NK-92 treated with Interleukin-12 subunit alpha and Interleukin-12 subunit beta, amount 100 ng/mL, for 24 hours (cell line): ENCODE measurements at places on chromosomes 7 and 10.
A peak's percentile ranks its signal among the peaks of the same experiment; 100 is the strongest.

GRCh38 chr10:3559527-3559926 is 225.5 kb downstream of the KLF6 start:
- DNase-seq, result no peak

DNA sequence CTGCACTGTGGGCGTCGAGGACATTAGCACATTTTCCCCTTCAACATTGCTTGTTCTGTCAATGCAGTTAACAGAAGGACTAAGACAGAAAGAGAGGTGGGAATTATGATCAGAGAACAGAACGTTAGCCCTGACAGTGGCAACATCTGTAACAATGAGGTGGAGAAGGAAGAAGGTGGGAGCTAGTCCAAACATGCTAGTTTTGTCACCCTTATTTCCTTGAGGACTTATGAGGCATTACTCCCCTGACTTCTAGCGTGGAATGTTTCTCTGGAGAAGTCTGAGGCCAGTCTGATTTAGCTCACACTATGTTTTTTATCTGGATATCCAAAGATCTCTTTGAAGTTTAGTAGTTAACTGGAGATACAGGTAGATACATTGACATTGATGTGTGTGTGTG is 73.4 kb downstream of the ZMYND11 start:
- no peak for DNase-seq

- no peak for DNase-seq
These were observed 27.3 kb downstream of the HYAL4 start for GRCh38 chr7:123871998-123872867.

DNA sequence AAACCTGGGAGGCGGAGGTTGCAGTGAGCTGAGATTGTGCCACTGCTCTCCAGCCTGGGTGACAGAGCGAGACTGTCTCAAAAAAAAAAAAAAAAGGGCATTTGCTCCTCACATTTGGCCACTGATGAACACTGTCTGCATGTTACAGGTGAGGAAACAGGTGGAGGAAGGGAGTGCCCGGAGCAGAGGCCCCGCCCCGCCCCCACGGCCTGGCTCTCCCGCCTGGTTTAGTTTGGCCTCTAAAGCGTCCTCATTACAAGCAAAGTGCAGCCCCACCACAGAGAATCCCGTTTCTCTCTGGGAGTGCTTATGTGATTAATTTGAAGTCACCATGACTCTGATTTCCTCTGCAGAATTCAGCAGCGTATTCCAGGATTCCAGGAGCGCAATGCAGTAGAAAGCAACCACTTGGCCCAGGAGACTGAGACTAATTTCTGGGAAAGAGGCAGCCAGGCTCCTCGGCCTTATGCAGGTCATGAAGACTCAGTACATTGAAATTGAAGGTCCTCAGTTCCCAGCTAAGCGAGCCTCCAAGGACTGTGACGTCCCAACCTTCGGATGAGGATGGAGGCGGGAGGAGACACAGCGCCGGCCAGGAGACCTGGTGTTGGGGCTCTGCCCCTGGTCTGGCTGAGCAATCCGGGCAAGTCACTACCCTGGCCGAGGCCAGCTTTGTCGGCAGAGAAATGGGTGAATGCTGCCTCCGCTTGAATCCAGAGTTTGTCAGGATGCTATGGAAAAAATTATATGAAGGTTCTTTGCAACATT is 44.7 kb downstream of the RBM17 start:
- no peak for DNase-seq

DNA sequence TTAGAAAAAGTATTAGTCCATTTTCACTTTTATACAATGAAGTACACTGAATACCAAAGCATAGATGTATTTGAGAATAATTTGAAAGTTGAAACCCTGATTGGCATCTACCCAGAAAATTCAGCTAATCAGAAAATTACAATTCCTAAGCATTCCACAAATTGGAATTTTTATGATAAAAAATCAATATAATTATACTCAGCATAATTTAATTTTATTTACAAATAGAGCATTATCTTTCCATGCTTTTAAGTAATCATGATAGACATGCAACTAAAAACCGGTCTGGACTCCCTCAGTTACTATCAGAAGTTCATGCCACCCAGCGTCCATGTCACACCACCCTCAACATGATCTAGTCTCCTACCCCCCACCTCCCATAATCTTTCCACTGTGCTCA is 50.4 kb downstream of the ARL4A start:
- DNase-seq, result no peak

DNA sequence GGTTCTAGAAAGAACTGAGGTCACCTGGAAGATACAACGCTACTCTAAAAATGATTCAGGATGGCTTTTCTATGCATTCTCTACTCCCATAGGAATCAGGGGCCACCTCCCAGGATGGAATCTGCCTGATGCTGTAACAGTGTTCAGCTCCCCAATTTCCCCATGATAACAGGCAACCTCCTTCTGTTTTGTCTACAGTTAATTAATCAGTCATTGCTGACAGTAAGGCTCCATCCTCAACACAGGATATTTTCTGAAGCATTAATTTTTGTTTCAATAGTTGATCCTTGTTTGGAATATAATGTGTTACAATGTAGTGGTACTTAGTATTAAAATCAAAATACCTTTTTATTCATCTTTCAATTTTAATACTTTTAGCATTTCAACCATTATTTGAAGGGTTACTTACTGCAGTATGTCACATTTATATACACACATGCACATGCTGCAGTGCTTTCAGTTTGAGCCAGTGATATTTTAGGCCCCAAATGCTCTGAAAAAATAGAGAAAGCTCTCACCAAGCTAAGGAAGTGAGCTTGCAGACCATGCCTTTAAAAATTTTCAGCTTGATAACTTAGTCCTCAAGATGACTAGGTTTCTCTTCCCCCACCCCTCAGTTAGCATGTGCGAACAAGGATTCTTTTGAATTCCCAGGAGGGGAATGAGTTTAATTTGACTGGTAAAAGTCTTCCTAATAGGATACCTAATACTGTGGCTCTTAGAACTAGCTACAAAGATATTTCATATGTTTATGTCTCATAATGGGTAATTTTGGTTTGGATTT is 592 bp upstream of the PIK3CG start:
- DNase-seq, result no peak

- DNase-seq, result no peak
These were observed 8.5 kb downstream of the WDFY4 start for GRCh38 chr10:48693206-48693605.

GRCh38 chr10:101482568-101482967 is 105.5 kb downstream of the POLL start:
- DNase-seq, result no peak

DNA sequence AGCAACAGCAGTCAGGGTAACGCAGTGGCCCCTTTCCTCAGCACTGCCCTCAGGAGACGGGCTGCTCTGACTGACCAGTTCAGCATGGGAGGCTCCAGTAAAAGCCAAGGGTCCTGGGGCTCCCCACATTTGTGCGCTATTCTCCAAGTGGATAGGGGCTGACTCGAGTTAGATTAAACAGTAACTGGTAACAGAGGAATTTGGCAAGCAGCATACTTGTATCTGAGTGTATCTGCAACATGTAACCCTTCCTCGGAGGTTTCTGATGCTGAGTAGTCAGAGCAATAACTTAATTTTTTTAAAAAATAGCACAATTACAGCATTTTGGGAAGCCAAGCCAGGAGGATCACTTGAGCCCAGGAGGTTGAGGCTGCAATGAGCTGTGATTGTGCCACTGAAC is 22.8 kb downstream of the SORBS1 start:
- DNase-seq, result no peak

- no peak for DNase-seq
These were observed 239.2 kb upstream of the ZMIZ1 start for GRCh38 chr10:78829565-78829964.

DNA sequence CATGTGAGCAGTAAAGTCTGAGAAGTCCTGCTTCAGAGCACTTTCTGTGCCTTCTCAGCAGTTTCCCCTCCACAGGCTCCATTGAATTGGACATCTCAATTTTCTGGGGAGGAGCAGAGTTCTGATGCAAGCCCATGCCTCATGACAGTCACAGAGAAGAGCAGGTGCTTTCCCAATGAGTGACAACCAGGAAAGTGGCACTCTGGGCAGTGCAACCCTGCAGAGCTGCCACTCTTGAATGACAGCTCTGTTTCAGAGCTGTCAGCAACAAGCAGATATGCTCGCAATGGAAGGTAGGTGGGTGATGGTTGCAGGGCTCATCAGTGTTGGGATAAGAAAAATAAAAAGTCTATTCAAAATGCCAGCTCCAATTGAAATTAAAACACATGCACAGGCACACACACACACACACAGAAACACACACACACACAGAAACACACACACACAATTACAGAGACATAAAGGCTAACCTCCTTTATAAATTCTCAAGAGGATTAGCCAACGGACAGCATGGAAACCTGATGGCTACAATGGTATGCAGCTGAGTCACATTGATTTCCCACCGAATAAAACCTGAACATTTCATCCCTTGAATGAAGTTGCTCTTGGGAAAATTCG is 50.5 kb downstream of the C10orf67 start:
- DNase-seq, result no peak

- peak; percentile 70 for DNase-seq
These were observed 129.3 kb upstream of the BET1 start for GRCh38 chr7:94133460-94133859.

DNA sequence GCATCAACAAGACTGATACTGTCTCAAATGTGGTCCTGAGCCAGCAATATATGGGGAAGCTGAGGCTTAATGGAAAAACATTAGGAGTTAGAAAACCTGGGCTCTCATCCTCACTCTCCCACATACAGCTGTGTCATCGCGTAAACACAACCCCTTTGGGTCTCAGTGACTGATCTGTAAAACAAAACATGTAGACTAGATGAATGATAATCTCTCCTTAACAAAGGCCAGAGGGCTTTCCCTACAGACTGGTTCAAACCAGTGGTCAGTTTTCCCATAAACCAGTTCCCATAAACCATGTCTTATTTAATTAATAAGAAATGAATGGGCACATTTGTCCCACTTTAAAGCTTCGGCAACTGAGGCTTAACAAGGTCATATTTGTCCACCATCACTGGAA is 48.1 kb downstream of the OSBPL3 start:
- DNase-seq, result no peak

DNA sequence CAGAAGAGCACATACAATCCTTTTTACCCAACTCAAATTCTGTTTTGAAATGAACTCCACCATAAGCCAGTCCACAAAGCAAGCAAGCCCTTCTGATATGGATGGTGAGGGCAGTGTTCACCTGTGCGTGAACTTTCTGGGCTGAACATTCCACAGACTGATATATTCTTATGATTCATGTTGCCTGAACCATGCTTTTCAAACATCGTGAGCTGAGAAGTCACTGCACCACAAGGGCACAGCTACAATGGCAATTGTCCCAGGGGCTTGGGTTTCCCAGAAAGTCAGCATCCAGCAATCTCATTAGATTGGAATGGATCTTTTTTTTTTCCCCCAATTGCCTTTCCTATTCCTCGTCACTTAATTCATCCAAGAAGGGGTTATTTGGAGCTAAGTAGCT is 86.9 kb upstream of the ZNF438 start:
- no peak for DNase-seq

- DNase-seq, result no peak
These were observed 92.7 kb upstream of the GDF10 start for GRCh38 chr10:47207281-47207615.
